A375 (cell line): ENCODE measurements at places on chromosomes 7 and 10. TPM values are rescaled to one million over a fixed set of nuclear protein-coding genes. Genes with fewer than 3 reads are reported as not detected.

LYZL1 gene
- not detected in 2 replicates for total RNA-seq

TRIL gene
- total RNA-seq = 0.37 and 0.49 TPM in 2 replicates

CDHR3 gene
- total RNA-seq = 0.69 and 0.98 TPM in 2 replicates

MINPP1 gene
- 28.0 and 30.0 TPM in 2 replicates for total RNA-seq

SDHAF3 gene
- 8.1 and 25.6 TPM in 2 replicates for total RNA-seq

KLF14 gene
- 0.45 and 0.74 TPM in 2 replicates for total RNA-seq

IMMP2L gene
- total RNA-seq = 21.0 and 31.1 TPM in 2 replicates

ST8SIA6 gene
- total RNA-seq = not detected in 2 replicates

TET1 gene
- total RNA-seq = 1.3 and 2.0 TPM in 2 replicates

LIPM gene
- total RNA-seq = not detected in 2 replicates

SHLD2 gene
- 26.0 and 28.5 TPM in 2 replicates for total RNA-seq
